ENCODE measurements at places on chromosomes 1 and 21.

DNA sequence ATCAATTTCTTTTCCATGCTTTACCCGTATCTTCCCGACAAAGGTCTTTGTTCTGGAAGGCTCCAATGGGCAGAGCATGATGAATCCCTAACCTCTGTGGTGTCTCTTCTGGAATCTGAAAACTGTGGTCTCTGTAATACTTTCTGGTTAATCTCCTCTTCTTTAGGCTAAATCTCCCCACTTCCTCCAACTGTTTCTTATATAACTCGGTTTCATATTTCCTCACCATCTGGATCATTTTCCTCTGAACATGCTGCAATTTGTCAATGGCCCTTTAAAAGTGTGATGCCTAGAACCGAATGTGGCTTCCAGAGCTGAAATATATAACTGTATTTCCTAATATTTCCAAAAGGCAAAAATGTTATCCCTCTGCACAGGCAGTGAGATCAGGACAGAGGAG is 66.1 kb downstream of the ALG14 start:
- no peak for DNase-seq

DNA sequence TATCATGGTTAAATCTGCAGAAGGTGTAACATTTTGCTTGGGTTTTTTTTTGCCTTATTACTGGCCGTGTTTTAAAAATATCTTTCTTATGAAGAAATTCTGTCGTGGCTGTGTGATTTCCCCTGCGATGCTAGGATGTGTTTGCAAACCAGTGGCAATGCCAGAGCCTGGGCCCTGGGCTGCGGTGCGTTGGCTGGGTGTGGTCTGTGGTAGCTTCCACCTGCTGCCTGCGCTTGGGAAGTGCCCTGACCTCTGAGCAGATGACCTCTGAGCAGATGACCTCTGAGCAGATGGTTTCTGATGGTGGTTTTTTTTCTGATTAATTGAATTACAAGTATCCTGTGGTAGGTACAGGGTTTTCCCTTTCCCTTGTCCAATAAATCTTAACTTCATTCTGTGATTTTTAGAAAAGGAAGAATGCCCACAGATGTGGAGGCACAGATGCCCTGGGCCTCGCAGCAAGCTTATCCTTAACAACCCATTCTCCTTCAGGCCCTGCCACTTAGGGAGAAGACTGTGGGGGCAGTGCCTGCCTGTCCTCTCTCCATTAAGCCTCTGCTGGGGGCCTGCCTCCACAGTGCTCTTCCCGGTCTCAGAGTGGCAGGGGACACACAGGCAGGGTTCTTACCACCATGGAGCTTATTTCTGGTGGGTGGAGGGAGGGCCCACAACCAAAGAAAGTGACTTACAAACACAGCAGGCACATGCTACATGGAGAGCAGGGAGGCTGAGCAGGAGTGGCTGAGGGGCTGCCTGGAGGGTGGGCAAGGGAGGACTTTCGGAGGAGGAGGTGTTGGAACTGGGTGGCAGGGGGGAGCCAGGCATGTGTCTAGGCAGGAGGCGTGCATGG is 81.7 kb downstream of the PCBP3 start:
- no peak for DNase-seq

- DNase-seq = no peak
Measured at GRCh38 chr1:51734896-51735745, 118.2 kb downstream of the OSBPL9 start.

- DNase-seq = no peak
Measured at GRCh38 chr1:156677616-156678596, 699 bp upstream of the NES start.

DNA sequence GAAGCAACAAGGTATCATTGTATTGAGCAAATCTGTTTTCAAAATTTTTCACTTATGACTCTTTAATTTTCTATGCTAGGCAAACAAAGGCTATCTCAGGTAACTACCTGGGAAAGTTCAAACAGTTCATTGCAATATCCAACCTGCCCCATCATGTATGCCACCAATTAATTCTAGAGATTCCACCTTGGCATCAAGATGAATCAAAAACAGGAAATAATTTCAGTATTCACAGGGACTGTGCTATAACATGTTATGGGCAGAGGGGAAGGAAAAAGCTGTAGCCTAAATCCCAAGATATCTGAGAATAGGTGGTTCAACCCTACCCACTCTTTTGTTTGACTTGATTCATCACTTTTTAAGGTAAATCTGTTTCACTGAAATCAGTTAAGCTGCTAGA is 67.5 kb upstream of the SH3GLB1 start:
- no peak for DNase-seq

GRCh38 chr1:38953433-38953860 is 11.8 kb upstream of the RHBDL2 start:
- DNase-seq = no peak

DNA sequence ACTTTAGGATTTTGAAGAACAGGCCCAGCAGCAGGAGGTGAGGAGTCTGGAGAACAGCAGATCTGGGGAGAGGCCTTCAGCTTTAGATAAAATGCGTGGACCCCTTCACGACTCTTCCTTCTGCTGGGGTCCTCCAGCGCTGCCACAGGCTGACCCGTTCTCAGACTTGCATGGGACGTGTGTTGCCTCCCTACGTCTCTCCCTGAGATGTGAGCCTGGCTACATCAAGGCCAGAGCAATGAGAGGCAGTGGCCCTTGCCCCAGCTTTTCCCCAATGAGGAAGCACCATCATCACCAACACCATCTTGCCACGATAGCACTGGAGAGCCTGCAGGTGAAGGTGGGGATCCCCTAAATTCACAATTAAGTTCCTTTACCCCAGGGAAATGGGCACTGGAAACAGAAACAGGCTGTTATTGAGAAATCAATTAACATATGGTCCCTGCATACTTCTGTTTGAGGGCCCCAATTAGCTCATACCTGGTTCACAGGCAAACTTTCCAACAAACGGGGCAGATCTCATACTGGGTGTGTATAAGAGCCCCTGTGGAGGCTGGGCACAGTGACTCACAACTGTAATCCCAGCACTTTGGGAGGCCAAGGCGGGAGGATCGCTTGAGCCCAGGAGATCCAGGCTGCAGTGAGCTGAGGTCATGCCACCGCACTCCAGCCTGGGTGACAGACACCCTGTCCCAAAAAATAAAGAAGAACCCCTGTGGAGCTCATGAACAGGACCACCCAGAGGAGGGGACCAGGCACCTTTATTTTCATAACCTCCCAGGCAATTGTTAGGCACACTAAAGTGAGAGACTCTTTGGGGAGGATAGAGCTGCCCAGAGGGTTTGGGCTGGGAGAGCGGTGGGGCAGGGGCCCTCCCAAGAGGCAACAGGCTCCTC is 12.1 kb upstream of the ADAMTSL4 start:
- no peak for DNase-seq

DNA sequence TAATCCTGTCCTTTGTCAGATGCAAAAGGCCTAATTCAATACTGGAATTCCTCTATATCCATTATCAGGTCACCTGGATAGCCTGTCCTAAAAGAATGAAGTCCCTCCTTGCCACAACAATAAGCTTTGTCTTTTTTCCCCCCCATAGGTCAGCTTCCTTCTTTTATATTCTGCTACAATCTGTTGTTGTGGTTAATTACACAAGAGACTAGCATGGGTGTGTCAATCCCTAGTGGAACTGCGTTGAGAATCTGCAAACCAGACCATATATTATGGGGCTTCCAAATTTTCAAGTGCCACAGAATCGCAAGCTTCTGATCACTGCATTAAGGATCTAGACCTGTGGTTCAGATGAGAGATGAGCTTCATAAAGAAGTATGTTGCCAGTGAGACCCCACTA is 349.6 kb downstream of the SMYD3 start:
- DNase-seq = no peak

- no peak for DNase-seq
Measured at GRCh38 chr1:232422098-232422497, 207.8 kb downstream of the SIPA1L2 start.

- no peak for DNase-seq
Measured at GRCh38 chr1:37404711-37405110, 69.7 kb upstream of the ZC3H12A start.

- no peak for DNase-seq
Measured at GRCh38 chr21:16342932-16343331, 613.1 kb downstream of the USP25 start.

DNA sequence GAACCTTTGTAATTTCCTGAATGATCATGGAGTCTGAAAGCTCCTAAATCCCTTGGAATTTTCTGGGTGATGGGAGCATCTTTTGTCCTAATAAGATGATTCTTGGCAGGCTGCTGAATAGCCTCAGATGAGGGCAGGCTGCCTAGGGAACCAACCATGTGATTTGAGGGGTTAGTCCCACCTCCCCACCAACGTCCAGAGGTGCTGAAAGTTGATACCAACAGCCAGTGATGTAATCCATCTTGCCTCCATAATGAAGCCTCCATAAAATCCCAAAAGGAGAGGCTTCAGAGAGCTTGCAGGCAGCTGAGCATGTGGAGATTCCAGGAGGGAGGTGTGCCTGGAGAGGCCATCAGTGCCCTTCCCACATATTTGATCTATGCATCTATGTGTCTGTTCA is 43.7 kb downstream of the GTF2B start:
- no peak for DNase-seq

GRCh38 chr1:229844675-229845074 is 218.6 kb downstream of the URB2 start:
- no peak for DNase-seq

DNA sequence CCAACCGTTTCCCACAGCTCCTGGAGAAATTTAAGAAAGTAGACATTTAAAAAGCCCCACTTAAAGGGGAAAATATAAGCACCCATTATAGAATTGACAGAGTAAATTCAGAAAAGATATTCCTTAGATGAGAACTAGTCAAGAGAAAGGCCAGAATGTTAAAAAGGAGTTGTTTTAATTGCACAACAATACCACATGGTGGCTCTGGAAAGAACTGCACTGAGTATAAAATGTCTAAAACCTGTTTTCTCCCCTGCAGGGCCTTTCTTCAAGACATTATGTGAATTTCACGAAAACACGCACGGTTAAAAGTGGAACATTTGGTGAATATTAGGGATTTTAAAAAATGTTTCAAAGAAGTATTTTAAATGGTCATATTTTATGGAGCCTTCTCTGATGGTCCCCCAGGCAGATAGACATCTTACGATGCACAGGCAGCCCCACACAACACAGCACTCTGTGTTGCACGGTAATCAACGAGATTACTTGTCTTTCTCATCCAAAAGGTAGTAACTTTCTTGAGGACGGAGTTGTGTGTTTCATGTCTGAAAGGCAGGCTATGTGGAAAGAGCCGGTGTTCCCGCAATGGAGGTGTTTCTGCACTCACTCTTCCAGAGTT is 101.9 kb downstream of the PRRX1 start:
- no peak for DNase-seq

GRCh38 chr1:15848143-15848928 is 829 bp downstream of the SPEN start:
- no peak for DNase-seq

- DNase-seq = no peak
Measured at GRCh38 chr21:40640266-40640789, 206.6 kb downstream of the DSCAM start.

DNA sequence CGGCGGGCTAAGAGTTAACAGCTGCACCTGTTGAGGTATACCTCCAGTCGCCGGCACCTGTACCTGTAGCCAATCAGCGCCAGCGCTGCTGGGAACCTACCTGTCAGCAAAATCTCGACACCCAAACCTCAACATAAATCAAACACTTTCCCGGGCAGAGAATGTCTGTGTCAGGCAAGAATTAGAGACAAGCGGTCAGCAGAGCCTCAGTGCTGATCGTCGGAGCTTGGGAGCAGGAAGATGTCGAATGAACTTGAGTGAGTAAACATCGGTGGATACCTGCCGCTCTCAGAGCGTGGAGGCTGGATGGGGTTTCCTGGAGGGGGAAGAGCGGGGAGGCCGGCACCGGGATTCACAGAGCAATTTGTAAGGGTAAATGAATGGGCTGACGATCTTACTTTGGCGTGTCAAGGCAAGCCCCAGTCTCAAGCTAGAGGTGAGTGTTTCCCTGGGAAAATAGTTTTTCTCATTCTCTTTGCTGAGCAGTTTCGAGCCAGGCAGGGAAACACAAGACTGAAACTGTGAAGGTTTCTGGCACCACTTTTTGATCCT is at the start of gene GRHL3:
Gene GRHL3, plus strand, starts transcription at position 46 of the 552 bp plus-strand sequence. Its CDS starts 195 bp downstream, at position 241.
- DNase-seq = no peak

DNA sequence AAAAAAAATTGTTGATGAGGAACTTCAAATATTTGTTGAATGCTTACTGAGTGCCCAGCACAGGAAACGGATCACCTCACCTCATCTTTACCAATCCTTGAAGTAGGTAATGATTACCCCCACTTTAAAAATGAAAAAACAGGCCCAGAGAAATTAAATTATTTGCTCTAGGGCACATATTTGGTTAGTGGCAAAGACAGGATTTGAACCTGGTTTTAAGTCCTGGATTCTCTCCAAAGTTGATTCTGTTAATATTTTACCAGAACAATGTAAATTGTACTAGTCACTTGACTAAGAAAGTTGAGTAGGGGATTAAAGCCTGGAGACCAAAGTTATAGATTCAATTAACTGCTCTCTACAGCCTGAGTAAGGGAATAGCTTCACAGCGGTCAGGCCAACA is 97.9 kb downstream of the GIPC2 start:
- no peak for DNase-seq

GRCh38 chr1:178237121-178237520 is 143.2 kb downstream of the RASAL2 start:
- DNase-seq = no peak

DNA sequence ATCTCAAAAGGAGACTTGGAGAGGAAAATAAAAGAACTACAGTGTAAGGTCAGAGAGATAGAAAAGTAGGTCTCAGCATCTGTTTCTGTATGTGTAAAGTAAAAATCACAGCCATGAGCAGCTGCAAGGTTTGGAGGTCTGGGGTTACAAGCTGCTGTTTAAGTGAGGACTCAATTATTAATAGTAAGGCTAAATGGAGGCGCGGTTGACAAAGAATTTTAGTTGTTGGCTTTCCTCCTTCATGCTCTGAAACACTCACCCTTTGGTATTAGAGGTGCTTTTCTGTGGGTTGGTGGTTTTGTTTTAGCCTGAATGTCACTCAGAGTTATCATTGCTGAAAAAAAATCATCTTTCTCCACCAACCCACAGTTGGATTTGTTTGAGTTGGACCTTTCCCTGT is 59.8 kb upstream of the HAO2 start:
- no peak for DNase-seq

DNA sequence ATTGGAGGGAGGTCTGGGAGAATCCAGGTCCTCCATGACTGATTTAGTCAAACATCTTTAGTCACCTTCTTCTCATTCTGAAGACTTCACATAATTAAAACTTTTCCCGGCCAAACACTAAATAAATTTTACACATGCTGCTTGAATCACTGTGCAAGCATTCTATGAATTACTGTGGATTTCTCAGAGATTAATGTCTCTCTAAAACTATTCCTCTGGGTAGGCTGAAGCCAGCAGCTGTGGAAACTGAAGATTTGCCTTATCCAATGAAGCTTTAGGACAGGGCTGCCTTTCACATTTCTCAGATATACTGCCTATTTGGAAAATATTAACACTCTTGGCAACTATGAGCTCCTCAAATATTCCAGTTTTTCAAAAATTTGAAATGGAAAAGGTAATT is 61.7 kb downstream of the JMJD4 start:
- no peak for DNase-seq

DNA sequence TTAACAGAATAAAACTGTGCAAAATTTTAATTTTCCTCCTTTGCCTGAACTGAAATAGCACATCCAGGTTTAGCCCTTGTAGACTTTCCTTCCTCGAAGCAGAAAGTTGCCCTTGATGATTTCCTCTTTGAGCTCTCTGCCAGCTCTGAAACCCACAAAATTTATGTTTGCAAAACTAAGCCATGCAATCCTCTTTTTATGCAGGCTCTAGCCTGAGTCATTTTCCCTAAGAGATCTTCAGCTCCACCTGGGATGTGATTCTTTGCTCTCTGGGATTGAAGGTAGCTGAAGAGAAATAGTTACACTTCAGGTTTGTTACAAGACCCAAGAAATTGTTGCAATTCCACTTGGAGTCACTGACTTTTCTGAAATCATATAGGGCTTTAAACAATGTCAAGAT is 1.4 kb upstream of the F3 start:
- DNase-seq = no peak

Measured in amygdala (tissue), 56 donors.